ENCODE measurements at places on chromosomes 12 and 14.

DNA sequence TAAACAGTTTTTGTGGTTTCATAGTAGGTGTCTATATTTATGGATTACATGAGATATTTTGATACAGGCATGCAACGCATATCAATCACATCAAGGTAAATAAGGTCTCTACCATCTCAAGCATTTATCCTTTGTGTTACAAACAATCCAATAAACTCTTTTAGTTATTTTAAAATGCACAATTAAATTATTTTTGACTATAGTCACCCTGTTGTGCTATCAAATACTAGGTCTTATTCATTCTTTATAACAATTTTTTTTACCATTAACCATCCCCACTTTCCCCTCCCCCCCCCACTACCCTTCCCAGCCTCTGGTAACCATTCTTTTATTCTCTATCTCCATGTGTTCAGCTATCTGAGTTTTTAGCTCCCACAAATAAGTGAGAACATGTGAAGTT lies 175.7 kb upstream of the FBXO33 start:
- no peak for DNase-seq

DNA sequence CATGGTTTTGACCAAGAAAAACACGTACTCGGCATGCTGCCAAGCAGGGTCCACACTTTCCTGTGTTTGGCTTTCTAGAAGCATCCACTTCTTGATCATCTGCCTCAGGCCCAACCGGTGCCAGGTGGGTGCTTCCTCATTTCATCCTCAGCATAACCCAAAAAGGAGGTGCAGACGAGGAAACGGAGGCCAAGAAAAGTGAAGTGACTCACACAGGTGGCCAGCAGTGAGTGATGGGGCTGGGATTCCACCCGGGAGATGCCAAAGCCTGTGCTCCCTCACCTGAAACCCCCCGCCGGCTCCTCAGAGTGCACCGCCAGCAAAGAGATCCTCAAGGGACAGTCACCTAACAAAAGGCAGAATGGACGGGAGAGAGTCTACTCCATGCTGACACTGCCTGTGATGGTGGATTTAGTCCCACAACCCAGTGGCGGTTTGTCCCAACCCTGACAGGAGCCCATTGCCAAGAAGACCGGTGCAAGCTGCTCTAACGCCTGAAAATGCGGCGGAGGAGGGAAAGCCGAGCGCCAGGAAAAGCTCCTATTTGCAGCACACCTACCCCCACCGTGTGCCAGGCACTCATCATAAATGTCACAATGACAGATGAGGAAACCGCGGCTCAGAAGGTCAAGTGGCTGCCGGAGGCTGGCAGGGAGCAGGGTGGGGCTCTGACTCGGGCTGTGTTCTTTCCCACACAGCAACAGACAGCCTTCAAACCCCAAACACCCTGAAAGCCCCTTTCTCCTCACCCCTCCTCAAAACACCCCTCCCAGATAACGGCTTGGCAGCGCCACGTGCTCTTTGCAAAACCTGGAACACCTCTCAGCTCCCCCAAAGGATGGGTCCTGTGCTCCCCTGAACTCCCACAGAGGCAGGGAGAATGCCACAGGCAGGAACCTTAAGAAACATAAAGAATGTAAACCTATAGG lies 18.8 kb downstream of the BCL11B start:
- no peak for DNase-seq

DNA sequence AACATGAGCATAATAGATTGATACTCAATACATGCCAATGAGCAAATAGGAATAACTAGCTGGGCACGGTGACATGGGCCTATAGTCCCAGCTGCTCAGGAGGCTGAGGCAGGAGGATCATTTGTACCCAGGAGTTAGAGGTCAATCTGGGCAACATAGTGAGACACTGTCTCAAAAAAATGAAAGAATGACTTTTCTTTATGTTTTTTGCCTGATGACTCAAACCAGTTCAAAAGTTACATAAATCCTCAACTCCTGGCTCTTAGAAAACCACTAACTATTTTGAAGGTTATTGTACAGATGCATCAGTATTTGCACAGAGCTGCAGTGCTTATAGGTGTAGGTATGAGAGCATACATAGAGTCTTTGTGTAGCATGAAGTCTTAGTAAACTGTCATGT lies 219.2 kb upstream of the RGS6 start:
- DNase-seq: no peak

- DNase-seq: no peak
These were observed 10.3 kb downstream of the CEP170B start for GRCh38 chr14:104875412-104875751.

GRCh38 chr12:60393093-60393492 lies 797.3 kb downstream of the SLC16A7 start:
- DNase-seq: no peak

- DNase-seq: peak; percentile 63
These were observed 231.2 kb downstream of the PIK3C2G start for GRCh38 chr12:18492372-18493025.

DNA sequence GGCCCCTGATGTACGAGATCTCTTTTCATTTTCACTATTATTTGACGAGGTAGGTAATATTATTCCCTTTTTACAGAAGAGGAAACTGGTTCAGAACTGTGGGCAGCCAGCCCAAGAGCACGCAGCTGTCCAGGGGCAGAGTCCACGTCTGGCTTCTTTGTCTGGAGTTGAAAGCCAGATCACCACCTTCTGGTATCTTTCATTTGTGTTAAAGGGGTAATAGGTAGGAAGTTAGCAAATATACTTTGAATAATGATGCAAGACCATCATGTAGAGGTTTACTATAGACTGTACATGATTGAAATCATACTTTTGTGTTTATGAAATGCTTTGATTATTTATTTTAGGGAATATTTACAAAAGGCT lies 144.1 kb upstream of the AMIGO2 start:
- no peak for DNase-seq

DNA sequence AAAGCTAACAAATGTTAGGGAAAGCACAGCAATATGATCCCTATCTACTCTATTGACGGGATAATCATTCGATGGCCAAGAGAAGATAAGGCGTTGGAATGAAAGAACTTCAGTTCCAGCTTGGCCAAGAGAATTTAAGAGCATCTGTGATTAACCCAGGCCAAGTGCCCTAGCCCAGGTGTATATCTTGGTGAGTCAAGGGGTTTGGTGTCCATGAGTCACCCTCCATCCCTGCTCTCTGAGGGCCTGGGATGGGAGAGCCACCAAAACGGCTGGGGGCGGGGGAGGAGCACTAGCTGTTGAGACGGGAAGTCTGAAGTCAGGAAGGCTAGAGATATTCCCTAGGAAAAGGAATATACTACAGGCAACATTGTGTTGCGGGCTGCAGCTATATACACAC lies 13.0 kb downstream of the TBPL2 start:
- no peak for DNase-seq

- no peak for DNase-seq
These were observed 34.0 kb upstream of the AP4S1 start for GRCh38 chr14:30991408-30991807.

- no peak for DNase-seq
These were observed 18.3 kb upstream of the ZFP36L1 start for GRCh38 chr14:68811171-68811570.

DNA sequence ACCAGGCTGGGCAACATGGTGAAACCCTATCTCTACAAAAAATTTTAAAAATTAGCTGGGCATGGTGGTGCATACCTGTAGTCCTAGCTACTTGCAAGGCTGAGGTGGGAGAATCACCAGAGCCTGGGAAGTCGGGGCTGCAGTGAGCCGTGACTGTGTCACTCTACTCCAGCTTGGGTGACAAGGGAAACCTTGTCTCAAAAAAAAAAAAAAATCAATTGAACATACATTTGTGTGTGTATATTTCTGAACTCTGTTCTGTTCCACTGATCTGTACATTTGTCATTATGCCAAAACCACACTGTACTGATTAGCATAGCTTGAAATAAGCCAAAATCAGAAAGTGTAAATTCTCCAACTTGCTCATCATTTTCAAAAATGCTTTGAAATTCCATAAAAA lies 254.6 kb downstream of the SOX5 start:
- no peak for DNase-seq
